ENCODE measurements at places on chromosomes 5 and 9.

- DNase-seq, result no peak
Measured at GRCh38 chr9:36867672-36868471, 166.2 kb downstream of the PAX5 start.

GRCh38 chr9:17387565-17387964, 191.3 kb upstream of the SH3GL2 start:
- no peak for DNase-seq

GRCh38 chr5:156328161-156328560, 1.2 kb downstream of the SGCD start:
- no peak for DNase-seq

DNA sequence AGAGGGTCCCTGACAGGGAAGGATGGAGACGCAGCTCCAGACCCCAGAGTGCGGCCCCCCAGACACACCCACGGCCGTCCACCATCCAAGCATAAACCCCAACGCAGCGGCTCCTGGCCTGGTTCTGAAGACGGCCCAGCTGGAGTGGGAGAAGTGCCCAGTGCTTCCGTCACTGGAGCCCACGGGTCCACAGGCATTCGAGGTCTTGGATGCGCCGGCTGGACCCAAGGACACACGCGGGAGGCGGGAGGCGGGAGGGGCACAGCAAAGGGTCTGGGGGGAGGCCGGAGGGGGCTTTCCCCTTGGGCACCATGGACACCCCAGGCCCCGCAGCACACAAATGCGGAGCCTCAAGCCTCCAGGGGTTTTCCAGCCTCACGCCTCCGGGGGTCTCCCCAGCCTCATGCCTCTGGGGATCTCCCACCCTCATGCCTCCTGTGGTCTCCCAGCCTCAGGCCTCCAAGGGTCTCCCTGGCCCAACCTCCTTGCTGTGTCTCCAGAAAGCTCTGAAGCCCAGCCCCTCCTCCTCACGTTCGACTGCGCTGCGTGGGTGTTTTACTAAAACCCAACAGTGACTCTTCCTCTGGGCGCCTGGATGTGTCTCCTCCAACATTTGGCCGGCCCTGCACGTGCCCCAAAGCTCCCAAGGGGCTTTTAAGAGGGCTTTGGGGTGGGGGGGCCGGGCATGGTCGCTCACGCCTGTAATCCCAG, 15.2 kb downstream of the EXD3 start:
- no peak for DNase-seq

All from stimulated activated CD4-positive, alpha-beta T cell treated with anti-CD3 and anti-CD28 coated beads, Interleukin-1b, Interleukin-23, amount 100 ng/mL, for 1 hour (primary cell).